ENCODE measurements at places on chromosomes 6 and 20.

DNA sequence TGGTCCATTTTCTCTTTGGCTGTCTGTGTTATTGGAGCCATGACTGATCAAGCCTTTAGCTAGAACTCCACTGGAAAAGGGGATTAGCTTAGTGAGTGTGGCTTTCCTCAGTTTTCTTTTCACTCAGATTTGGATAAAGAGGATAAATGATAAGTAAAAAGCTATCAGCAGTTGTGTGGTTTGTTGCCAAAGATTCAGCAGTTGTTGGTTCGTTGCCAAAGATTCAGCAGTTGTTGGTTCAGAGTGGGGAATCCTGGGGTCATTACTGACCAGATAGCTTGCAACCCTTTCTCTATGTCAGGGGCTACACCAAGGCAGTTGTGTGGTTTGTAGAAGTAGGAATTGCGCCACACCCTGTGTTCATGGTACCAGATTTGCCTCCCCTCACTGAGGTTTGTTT is 107.7 kb upstream of the SCP2D1 start:
- no peak for DNase-seq

- DNase-seq, result peak; percentile 16
These were observed 449.8 kb downstream of the HACE1 start for GRCh38 chr6:104409913-104410312.

DNA sequence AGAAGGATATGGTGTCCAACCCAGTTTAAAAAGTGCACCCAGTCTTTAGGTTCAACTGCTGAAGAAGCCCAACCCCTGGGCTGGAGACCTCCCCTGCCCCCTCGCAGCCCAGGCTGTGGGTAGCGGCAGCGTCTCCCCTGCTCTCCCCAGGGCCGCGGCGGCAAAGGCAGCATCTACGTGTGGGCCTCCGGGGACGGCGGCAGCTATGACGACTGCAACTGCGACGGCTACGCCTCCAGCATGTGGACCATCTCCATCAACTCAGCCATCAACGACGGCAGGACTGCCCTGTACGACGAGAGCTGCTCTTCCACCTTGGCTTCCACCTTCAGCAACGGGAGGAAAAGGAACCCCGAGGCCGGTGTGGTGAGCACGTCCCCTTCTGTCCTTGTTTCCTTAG is 77.6 kb downstream of the BFSP1 start:
- no peak for DNase-seq

GRCh38 chr6:25061289-25061936 is 125.7 kb upstream of the RIPOR2 start:
- DNase-seq, result no peak

DNA sequence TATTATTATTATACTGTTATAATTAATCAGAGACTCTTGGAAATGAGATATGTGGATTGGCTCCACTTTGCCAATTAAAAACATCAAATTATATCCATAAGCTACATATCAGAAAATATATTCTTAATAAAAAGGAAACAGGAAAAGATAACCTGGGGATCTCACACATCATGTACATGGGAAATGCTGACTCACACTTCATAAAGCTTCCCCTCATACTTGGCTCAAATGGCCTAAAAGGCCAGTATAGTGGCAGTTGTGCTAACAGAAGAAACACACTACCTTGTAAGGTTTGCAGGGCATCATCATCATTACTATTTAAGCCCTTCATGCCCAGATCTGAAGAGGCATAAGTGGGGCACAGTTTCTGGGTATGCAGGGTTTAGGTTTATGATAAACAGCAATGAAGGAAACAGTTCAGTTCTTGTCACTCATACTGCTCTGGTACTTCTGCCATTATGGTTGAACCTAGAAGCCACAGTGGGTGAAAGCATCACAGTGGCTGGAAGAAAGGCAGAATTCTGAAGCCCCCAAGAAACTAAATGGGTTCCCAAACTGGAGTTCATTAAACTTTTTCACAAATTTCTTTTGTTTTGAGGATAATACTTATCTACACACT is 60.6 kb downstream of the BTBD9 start:
- DNase-seq, result peak; percentile 29

GRCh38 chr6:138538390-138539031 is 39.2 kb upstream of the NHSL1 start:
- no peak for DNase-seq

DNA sequence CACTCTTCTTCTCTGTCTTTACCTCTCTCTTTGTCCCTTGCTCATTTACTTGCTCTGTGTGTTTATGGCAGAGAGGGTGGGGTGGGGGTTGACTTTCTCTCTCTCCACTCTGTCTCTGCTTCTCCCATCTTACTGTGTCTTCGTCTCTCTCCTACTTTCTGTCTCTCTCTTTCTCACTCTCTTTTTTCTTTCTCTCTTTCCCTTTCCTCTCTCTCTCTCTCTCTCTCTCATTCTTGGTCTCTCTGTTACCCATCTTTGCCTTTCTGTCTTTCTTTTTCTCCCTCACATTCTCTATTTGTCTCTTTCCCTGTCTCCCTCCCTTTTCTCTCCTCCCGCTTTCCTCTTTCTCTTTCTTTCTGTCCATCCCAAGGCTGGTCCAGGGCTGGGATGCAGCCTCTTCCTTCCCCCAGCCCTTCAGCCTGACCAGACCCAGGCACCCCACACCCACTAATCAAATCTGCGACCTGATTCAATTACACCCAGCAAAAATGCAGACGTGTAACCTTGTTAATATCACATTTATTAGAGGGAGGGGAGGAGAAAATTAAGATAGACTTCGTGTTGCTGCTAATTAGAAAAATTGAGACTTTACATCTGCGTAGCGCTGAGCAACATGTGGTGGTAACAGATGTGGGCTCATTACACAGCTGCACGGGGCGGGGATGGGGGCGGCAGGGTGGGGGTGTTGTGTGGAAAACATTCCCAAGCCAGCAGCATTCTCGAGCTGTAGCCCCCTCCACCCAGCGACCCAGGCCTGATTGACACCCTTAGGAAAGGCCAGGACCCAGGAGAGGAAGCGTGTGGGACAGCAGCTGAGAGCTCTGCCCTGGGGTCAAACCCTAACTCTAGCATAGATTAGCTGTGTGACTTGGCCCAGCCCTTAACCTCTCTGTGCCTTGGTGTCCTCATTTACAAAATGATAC is 124.9 kb upstream of the MAFB start:
- no peak for DNase-seq

Measured in ELR (cell line).